ENCODE measurements at places on chromosomes 6 and 20.

DNA sequence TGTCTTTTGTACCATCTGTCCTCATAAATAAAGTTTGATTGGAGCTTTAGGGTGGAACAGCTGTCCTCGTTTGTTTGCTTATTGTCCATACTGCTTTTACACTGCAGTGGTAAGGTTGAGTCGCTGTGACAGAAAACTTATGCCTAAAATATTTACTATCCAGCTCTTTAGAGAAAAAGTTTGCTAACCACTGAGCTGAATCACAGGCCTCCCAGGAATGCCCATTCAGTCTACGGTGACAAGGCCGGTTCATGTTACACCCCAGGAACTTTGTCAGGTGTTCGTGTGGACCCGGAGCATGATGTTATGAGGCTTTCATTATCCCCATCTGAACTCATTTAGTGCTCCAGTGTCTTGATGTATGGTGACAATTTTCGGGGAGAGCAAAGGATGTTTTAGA, 401.1 kb downstream of the SAMD5 start:
- no peak for DNase-seq

DNA sequence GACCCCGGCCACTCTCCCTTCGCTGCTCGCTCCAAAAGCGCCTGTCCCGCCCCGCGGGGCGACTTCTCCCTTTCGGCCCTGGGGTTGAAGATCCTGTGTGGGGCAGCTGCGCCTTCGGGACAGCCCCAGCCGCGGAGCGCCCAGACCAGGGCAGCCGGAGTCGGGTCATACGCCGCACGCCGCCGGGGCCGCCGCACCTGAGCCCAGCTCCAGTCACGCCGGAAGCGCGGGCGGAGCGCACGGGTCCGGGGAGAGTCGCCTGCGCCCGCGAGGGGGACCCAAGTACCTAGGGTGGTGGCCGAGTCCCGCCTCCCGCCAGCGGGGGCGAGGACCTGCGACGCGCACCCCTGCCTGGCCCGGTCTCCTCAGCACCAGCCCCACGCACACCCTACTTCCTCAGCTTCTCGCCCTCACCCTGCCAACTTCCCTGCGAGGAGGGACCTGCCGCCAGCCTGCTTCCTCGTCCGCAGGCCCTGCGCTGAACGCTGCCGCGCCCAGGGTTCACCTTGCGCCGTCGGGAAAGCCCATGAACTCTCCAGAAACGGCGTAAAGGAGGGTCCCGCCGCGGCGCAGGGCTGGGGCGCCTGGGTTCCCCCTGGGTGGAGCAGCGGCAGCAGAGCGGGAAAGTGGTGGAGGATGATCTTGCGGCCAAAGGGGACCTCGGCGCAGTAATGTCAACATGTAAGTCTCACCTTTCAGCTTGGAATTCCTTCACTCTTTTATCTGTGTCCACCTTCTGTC, at the start of gene ADGRG6:
Gene ADGRG6 (plus strand): TSS at position 357 of the 741 bp plus-strand sequence. CDS start 323 bp downstream, at position 680.
- no peak for DNase-seq

- no peak for DNase-seq
Measured at GRCh38 chr6:33205191-33206026, 954 bp downstream of the HSD17B8 start.

DNA sequence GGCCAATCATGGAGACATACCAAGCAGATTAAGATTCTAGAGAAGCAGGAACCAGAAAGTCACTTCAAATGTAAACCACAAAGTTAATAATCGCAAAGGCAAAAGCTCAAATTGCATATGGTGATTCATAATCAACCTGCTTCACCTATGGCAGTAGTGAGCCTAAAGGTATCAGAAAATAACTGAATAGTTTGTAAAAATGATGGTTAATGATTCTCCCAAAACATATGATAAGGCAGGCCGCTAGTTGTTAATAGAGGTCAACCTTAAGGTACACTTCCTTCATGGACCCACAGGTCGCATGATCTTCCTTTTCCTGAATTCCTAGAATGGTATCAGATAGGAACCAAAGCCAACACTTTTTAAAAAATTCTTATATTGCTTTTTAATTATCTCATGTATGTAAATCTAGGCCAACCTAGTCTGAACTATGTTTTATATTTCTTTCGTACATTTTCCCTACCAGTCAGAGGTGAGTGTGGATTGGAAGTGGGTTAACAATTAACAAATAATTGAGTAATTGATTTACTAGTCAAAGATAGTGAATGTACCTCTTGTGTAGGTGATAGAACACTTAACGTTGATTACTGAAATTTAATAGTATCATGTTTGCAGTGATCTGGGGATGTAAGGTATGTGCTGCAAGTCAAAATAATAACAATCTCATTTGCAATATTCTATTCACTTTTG, 16.4 kb downstream of the TAAR2 start:
- no peak for DNase-seq

DNA sequence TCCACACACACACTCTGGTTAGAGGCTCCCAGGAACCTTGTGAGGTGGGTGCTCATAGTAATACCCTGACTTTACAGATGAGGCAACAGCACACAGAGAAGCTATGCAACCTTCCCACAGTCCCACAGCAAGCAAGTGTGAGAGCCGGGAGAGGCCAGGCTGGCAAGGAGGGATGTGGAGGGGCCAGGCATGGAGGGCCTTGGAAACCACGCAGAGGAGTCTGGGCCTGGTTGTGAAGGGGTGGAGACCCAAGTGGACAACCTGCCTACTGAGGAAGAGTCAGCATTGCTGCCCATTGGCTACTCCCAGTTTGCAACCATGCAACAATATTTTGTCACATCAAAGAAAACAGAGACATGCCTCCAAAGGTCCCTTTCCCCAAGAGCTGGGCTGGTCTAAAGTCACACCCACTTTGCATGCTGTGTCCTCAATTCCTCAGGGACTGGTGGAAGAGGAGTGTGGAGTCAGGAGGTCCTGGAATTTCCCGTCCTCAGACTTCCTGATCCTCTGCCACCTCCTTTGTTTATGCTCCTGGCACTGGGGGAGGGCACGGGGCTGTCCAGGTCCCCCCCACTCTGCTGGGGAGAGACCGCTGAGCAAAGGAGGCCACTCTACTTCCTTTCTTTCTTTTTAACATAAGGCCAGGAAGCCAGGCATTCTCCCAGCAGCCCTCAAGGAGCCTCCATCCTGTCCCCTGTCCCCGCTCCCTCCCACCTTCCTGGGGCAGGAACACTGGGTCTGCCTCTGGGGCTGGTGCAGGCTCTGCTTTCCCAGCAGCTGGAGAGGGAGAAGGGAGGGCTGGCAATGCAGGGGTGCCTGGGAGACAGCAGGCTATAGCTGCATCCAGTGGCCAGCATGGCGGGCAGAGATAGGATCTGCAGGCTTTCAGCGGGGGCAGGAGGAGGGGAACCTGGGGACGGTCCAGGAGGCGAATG, 68.3 kb downstream of the NOL4L start:
- peak; percentile 38 for DNase-seq

- no peak for DNase-seq
Measured at GRCh38 chr20:34004227-34004626, 10.5 kb downstream of the RALY start.

GRCh38 chr6:116500969-116501433, 10.4 kb upstream of the CALHM5 start:
- DNase-seq: no peak

- DNase-seq: no peak
Measured at GRCh38 chr20:17852323-17852722, 116.3 kb downstream of the SNX5 start.

DNA sequence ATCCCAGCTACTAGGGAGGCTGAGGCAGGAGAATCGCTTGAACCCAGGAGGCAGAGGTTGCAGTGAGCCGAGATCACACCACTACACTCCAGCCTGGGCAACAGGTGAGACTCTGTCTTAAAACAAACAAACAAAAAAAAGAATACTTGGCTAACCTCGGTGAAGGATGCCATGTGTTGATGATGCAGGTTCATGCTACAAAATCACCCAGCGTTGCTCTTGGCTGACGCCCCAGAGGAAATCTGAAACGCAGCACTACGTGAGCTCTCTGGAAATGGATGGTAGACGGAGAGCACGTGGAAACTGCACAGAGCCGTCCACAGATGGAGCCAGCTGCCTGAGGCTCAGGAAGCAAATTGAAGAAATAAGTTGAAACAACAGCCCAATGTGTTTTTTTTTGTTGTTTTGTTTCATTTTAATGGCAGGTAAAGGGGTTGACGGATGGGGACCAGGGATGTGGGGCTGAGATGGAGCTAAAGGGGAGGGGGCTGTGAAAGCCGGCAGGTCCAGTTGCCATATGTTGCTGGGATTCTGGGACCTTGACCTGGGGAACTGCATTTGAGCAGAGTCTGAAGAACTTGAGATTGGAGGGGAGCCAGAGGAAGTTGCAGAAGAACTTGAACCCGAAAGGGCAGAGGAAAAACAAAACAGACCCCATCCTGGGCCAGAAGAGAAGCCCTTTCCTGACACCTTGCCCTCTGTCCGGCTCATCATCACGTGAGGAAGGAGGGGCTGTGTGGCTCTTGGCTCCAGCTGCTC, 12.8 kb upstream of the MANBAL start:
- no peak for DNase-seq

DNA sequence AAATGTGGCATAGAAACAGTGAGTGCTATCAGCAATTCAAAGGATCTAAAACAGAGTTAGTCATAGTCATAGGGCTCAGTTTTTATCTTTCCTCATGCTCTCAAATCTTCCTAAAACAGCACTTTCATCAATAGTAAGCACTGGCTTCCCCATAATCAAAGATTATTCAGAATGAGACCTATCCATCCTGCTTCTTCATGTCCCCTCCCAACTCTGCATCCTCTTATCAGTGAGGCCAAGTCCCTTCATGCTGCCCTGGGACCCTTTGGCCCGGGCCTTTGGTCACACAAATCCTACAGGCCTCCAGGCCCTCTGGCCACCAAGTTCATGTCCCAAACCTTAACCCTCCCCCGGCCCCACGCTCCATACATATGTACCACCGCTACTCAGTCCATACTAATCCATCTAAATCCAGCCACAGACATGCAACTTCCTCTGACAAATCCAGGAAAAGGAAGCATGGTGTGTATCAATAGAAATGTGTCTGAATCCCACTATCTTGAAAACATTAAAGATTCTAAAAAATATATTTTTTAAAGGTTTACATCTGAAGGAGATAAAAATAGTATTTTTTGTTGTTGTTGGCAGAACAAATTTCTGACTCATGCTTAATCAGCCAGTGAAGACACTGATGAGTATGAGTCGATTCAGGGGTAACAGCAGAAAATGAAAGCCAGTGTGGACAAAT, 143.5 kb downstream of the PDE7B start:
- DNase-seq: no peak

DNA sequence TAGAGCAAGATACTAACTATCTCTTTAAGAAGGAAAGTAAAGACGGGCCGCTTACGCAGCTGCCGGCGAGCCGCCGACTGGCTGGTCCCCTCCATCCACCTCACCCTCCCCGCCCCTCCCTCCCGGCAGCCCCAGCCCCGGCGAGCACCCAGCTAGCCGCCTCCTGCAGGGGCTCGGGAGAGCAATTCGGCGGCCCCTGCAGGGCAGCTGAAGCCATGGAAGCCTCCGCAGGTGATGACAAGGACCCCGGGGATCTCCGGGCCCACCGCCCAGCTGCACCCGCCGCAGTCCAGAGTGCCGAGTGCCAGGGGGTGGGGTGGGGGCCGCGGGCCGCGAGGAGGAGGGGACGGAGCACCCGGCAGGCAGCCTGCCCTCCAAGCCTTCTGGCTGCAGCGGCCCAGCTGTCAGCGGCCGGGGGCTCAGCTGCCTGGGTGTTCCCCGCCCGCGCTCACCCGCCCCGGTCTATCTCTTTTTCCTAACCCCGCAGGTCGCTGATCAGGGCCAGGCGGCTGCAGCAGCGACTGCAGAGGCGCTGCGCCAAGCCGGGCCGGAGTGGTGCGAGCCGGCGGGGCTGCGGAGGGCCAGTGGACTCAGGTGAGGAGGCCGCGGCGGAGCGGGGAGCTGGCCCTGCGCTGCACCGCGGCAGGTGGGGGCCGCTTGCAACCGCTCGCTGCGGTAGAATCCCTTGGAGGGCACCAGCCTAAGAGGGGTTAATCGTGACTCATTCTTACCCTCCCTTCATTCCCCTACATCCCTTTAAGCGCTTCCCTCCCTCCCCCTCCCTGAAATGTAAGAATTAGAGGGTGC, at the start of gene SNPH:
Gene SNPH (plus strand): TSS at position 128 of the 807 bp plus-strand sequence. CDS start 29,946 bp downstream, outside the sequence.
- peak; percentile 73 for DNase-seq

- DNase-seq: no peak
Measured at GRCh38 chr20:50369225-50370035, 140.8 kb upstream of the PTPN1 start.

GRCh38 chr6:3747100-3747737, 4.3 kb downstream of the PXDC1 start:
- DNase-seq: no peak

GRCh38 chr6:108677357-108677756, 116.6 kb downstream of the FOXO3 start:
- no peak for DNase-seq

GRCh38 chr6:87293526-87293925, 28.9 kb upstream of the SMIM8 start:
- no peak for DNase-seq

GRCh38 chr6:155936551-155936950, 480.9 kb upstream of the NOX3 start:
- no peak for DNase-seq

GRCh38 chr20:62398120-62398821, 8.8 kb downstream of the CABLES2 start:
- no peak for DNase-seq

GRCh38 chr6:116447496-116448011, 13.6 kb upstream of the CALHM6 start:
- no peak for DNase-seq

- DNase-seq: no peak
Measured at GRCh38 chr6:89387516-89388201, 24.4 kb downstream of the RRAGD start.

- no peak for DNase-seq
Measured at GRCh38 chr6:108438918-108439317, 121.8 kb upstream of the FOXO3 start.

GRCh38 chr6:3928111-3928510, 78.9 kb downstream of the FAM50B start:
- no peak for DNase-seq

DNA sequence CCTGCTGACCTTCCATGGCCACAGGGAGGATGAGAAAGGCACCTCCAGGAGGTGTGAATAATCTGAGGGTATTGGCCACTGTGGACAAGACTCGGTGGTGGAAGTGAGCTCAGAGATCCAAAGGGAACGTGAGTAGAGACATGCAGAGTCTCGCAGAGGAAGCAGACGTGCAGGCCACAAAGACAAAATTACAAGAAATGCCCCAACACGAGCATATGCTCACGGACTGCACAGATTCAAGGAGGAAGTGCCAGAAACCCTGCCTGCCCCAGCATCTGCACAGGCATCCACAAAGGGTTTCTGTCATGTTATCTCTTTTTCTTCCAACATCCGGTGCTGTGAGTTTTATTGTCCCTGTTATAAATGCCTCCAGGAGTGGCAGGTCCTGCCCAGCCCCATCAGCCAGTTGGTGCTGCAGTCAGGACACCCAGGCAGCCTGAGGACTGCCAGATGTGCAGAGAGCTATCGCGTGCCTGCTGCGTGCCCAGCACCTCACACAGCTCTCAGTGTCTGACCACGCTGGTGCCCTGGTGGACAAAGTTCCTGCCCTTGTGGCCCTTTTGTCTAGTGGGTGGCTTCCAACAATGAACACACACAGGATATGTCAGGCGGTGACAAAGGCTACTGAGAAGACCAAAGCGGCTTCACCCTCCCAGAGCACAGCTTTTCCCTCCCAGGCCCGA, 34.0 kb upstream of the FANCE start:
- no peak for DNase-seq

GRCh38 chr6:79713701-79714322, 82.7 kb downstream of the SH3BGRL2 start:
- no peak for DNase-seq

- DNase-seq: no peak
Measured at GRCh38 chr6:168927026-168927425, 326.6 kb downstream of the THBS2 start.

All from hypothalamus (tissue), 51 donors.